ENCODE measurements at places on chromosomes 16 and 17.

DNA sequence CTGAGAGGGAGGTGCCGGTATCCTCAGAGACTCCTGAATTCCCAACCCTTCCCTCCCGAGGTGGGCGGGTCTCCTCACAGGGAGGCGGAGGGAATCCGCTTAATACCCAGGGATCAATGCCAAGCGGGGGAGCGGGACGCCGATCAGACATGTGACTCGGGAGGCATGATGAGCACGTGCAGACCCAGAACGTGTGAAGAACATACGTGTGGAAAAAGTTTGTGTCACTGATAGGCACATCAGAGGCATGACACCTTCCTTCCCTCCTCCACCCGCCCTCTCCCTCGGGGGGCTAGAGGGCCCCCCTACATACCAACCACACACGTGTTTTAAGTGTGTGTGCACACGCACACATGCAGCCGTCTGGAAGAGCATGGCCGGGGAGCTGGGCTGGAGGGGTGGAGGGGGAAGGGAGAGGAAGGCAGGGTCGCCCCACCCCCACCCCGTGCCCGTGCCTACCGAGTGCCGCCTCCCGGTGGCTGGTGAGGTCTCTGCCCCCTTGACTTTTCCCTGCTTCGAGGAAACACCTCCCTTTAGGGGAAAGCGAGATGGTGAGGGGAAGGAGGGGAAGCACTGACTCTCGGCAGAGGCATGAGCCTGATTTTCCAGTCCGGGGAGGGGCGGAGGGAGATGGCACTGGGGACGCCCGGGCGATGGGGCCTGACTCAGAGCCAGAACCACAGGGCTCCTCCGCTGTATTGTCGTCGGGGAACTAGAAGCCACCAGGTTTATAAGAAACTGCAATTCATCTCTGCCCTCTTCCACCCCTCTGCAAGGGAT, 12.1 kb upstream of the TBX21 start:
- DNase-seq = peak; percentile 99

DNA sequence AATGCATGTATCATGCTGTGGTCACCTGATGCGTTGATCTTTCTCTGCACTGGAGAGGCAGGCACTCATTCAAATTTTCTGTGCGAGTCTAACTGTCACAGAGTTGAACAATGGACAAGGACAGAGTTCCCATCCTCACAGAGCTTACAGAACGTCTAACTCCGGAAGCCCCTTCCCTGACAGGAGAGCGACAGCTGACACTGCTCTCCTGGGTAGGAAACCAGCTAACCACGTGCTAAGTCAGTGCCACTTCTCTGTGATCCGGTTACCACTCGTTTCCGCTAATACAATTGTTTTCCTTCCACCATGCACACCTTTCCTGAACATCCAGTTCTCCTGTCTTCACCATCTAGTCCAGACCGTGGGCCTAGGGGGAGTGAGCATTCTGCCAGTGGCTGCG, 11.3 kb downstream of the KLHDC4 start:
- no peak for DNase-seq

- DNase-seq = no peak
Observed at GRCh38 chr17:27888945-27889344, 4.2 kb downstream of the LYRM9 start.

- no peak for DNase-seq
Observed at GRCh38 chr17:78517421-78517820, 59.8 kb downstream of the DNAH17 start.

- DNase-seq = no peak
Observed at GRCh38 chr17:63842173-63842539, 329 bp downstream of the SMARCD2 start.

DNA sequence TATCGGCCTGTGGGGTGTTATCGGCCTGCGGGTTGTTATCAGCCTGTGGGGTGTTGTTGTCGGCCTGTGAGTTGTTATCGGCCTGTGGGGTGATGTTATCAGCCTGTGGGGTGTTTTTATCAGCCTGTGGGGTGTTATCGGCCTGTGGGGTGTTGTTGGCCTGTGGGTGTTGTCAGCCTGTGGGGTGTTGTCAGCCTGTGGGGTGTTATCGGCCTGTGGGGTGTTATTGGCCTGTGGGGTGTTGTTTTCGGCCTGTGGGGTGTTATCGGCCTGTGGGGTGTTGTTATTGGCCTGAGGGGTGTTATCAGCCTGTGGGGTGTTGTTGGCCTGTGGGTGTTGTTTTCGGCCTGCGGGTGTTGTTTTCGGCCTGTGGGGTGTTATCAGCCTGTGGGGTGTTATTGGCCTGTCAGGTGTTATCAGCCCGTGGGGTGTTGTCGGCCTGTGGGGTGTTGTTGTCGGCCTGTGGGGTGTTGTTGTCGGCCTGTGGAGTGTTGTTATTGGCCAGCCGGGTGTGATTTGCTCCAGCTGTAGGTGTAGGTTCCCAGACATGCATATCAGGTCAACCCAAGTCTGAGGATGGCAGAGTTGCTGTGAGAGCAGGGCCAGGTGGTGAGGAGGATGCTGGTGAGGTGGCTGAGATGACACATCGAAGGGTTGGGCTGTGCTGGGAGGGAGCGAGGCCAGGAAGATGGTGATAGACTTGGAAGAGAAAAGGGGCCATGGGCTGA, 7.1 kb downstream of the TRARG1 start:
- no peak for DNase-seq

DNA sequence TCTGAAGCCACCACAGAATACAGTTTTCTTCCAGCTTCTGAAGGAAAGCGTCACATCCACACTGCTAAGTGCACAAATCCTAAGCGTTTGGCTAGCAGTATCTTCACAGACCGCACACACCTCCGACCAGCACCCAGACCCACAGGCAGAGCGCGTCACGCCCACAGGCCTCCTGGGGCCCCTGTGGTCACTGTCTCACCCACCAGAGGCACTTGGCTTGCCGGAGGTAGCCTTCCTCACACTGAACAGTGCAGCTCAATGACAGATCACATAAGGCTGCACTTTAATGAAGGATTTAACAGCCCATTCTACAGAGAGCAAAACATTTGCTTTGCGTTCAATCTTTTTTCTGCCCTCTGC, 21.2 kb downstream of the SPHK1 start:
- DNase-seq = no peak

- no peak for DNase-seq
Observed at GRCh38 chr17:70771804-70772386, 602.6 kb downstream of the KCNJ2 start.

DNA sequence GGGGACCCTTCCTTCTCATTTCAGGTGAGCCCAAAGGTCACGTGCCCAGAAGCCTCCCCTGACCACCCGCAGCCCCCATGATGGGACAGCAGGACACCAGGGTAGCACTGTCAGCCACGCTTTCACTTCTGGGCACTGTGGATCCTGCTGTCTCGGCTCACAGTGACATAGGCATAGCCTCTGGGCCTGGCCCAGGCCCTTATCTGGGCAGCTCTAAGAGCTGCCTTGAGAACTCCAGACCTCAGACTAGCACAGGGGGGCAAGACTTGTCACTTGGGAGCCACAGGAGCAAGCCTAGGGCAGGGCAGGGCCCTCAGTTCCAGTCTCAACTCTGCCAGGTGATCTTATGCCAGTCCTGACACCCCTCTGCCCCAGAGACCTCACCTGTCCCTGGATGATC, 4.7 kb downstream of the NATD1 start:
- DNase-seq = no peak

DNA sequence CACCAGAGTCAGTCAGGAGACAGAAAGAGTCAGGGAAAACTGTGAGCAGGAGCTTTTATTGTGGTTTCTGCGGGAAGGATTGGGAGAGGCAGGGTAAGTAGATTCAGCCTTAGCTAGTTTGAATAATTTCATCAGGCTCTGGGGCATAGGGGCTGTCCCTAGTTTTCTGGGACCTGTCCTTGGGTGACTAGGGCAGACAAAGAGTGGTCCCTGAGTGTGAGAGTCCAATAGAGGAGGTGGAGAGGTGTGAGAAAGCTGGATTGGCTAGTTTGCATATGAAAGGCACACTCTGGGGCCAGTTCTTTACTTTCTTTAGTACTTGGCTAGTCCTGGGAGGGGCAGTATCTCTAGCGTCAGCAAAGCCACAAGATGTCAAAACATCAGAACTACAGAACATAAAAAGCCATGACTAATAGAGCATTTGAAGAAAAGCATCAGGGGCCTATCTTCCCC, 255.6 kb downstream of the HS3ST3A1 start:
- DNase-seq = no peak
